ENCODE measurements at places on chromosomes 6 and 20.

DNA sequence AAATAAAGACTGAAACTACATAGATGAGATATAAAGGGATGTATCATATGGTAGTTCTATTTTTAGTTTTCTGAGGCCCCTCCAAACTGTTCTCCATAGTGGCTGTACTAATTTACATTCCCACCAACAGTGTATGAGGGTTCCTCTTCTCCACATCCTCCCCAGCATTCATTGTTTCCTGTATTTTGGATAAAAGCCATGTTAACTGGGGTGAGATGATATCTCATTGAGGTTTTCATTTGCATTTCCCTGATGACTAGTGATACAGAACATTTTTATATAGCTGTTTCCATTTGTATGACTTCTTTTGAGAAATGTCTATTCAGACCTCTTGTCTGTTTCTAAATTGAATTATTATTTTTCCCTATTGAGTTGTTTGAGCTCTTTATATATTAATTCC lies 229.3 kb downstream of the RFPL4B start:
- no peak for DNase-seq

DNA sequence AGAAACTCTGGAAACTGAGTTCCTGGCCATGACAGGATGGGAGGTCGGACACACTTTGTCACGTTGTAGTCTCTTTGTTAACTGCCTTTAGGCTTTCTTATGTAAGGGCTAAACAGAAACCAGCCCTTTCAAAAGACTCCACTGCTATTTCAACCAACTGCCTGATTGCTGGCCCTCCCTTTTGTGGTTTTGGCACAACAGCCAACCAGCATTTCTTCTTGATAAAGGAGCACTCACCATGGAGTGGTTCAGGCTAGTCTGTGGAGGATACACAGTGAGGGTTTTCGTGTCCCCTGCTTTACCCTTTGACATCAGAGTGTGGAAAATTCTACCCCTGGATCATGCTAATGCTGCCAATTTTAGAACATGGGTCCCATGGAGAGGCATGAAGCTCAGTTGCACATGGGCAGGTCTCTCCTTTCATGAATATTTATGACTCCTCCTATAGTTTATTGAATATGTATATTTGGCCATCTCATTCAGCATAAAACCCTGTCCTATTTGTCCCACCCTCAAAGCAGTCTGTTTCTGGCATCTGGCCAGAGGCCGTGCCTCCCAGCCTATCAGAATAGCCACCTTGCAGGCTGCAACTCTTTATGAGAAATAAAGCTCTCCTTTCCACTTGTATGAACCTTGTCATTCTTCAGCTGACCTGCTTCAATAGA lies 148.3 kb downstream of the HS3ST5 start:
- DNase-seq: no peak

DNA sequence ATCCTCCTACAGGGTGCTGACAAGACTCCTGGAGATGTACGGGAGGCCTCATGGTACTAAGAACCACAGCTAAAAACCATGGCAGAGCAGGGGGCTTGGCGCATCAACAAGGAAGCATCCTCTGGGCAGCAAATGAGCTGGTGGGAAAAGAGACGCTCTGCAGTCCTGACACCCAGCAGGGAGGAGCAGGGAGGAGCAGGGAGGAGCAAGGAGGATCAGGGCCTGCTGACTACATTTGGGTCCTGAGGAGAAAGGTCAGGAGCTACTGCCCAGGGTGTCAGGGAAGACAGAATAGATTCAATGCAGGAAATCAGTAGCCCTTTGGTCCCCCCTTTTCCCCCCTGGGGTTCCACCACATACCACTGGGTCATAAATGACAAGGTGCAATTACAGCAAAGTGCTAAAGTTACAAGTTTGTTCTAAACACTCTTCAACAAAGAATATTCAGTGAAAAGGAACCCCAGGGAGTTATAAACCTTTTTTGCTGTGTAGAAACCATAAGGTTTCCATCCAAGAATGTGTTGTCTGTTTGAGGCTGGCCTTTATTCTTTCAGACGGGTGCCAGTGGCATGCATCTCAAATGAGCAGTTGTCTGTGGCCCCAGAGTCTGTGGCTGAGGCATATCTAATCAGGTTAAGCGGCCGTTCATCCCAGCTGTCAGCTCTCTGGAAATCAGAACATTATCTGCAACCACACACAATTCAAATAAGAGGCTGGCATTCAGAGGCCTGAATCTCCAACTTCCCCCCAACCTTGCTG lies 325.0 kb downstream of the CDC5L start:
- DNase-seq: no peak

DNA sequence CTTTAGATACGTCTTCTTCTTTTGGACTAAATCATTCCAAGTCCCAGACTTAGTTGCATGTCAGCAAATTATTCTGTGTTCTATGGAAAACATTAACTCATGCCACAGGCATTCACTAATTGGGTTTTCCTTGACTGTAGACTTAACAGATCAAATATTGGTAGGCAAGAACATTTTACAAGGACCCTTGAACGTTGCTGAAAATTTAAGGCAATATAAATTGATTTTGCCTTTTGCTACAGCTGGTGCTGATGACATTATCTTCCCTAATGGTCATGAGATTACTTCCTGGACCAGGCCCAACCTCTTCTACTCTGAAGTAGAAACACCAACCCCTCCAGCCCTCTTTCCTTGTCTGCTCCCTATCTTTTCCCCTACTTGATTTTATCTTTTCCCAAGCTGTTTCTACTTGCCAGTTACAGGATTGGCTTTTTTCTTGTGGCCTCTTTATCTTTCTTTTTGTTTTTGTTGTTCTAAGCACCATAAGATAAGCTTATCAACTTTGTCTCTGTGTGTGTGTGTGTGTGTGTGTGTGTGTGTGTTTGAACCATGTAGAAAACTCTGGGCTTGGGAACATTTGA lies 514.0 kb upstream of the SOX4 start:
- no peak for DNase-seq

DNA sequence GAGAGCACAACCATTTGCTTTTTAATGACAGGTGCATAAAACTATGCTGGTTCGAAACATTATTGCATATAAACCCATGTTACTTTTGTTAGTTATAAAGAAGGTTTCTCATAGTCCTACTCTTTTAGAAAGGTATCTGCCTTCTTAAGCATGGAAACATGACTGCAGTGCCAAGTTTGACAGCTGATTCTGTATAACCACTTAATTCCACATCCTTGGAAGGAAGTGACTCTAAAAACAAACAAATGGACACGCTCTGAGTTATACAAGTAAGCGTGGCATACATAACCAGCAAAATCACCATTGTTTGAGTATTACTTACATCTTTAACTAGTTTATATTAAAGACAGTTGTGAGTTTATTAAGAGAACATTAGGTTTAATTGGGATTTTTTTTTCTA lies 125.0 kb upstream of the HDGFL1 start:
- DNase-seq: no peak

DNA sequence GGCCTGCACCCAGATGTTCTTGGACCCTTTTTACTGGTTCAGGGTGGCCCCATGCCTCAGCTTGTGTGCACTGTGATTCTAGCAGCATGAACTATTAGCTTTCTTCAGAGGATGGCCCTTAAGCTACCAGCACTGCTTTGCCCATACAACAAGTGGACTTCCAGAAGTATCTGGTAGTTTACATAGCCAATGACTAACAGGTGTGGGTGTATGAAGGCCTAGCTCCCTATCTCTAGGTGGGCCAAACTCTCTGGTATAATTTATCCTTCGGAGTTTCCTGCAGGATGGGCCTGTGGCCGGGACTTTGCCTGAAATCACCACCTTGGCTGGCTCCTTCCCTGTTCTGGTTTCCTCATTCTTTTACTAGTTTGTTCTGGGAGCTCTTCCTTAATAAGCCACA lies 26.1 kb upstream of the JAG1 start:
- no peak for DNase-seq

- no peak for DNase-seq
Measured at GRCh38 chr20:1862663-1863053, 32.5 kb upstream of the SIRPA start.

DNA sequence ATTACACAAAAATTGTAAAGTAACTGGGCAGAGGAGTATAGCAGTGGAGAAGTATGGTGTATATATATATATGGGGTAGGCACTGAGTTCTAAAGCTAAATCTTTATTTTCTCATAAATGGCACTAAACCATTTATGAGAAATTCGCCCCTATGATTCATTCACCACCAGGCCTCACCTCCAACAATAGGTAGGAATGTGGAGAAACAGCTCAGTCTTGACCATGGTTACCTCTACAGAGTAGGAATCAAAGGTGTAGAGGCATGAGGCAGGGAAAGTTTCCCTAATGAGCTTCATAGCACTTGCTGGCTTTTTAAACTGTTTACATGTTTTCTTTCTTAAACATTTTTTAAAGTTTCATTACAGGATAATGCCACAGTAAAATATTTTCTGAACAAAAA lies 36.9 kb upstream of the SUMO4 start:
- no peak for DNase-seq

DNA sequence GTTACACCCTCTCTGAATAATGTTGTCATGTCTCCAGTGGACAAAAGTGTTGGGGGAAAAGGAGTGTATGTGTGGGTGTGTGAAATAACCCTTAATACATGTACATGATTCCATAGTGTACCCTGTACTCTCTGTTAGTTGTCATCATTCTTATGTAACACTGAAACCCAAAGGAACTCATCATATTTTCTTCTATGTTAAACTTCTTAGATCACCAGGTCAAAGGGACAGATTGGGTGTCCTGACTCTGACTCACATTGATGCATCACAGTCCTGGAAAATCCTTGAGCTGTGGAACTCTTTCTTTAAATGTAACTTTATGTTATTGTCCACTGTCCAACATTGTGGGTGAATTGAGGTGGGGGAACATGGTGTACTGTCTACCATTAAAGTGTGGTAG lies 350.5 kb downstream of the DHX35 start:
- DNase-seq: no peak

- no peak for DNase-seq
Measured at GRCh38 chr20:33673410-33674293, 576 bp downstream of the NECAB3 start.

GRCh38 chr6:35342258-35343091 lies at the start of gene PPARD:
Gene PPARD (plus strand): TSS chr6:35342558. CDS start chr6:35411088, 68,530 bp downstream.
- DNase-seq: peak; percentile 89

- DNase-seq: no peak
Measured at GRCh38 chr6:6565069-6565468, 23.5 kb upstream of the LY86 start.

- DNase-seq: no peak
Measured at GRCh38 chr6:25404693-25405169, 125.6 kb downstream of the CARMIL1 start.

DNA sequence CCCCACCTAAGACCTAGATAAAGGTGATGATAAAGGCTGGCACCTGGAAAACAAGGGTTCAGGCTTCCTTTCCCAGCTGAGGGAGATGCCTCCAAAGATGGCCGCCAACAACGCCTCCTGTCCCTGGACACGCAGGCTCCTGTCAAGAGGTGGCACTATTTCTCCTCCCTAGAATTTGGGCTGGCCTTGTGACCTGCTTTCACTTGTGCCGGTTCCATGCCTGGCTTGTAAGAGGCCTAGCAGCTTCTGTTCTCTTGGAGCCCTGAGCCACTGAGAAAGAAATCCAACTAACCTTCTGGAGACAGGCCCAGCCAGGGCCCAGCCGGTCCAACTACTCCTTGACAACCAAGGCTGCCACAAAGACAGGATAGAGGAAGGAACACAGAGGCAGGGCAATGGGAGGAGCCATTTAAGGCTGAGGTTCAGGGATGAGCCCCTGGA lies 60.2 kb upstream of the RALY start:
- peak; percentile 75 for DNase-seq

- DNase-seq: no peak
Measured at GRCh38 chr6:106799031-106799894, 169.9 kb downstream of the QRSL1 start.

GRCh38 chr20:58447511-58448391 lies 58.7 kb downstream of the VAPB start:
- peak; percentile 14 for DNase-seq

DNA sequence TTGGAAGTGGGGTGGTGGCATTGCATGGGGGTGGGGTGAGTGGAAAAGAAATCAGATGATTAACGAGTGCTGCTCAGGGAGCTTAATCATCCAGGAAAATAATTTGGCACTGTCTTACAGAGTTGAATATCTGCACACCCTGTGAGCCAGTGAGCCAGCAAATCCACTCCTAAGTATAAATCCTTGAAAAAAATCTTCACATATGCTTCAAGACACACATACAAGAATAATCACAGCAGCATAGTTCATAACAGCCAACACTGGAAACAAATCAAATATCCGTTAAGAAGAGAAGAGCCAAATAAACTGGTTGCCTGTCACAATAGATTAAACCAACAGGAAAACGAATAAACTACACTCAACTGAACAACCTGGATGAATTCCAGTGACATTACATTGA lies 62.8 kb downstream of the SAMD3 start:
- DNase-seq: no peak

GRCh38 chr6:119791736-119792135 lies 442.2 kb upstream of the MAN1A1 start:
- no peak for DNase-seq

GRCh38 chr20:61599061-61599531 lies 347.0 kb downstream of the CDH4 start:
- no peak for DNase-seq

- DNase-seq: no peak
Measured at GRCh38 chr6:153140299-153140698, 9.2 kb upstream of the RGS17 start.

GRCh38 chr6:158242071-158242606 lies 70.1 kb upstream of the TULP4 start:
- no peak for DNase-seq

- no peak for DNase-seq
Measured at GRCh38 chr6:52077961-52078625, 9.3 kb downstream of the PKHD1 start.

- no peak for DNase-seq
Measured at GRCh38 chr6:106470316-106470715, 109.8 kb downstream of the CRYBG1 start.

- DNase-seq: no peak
Measured at GRCh38 chr6:146787876-146788508, 189.2 kb downstream of the ADGB start.

DNA sequence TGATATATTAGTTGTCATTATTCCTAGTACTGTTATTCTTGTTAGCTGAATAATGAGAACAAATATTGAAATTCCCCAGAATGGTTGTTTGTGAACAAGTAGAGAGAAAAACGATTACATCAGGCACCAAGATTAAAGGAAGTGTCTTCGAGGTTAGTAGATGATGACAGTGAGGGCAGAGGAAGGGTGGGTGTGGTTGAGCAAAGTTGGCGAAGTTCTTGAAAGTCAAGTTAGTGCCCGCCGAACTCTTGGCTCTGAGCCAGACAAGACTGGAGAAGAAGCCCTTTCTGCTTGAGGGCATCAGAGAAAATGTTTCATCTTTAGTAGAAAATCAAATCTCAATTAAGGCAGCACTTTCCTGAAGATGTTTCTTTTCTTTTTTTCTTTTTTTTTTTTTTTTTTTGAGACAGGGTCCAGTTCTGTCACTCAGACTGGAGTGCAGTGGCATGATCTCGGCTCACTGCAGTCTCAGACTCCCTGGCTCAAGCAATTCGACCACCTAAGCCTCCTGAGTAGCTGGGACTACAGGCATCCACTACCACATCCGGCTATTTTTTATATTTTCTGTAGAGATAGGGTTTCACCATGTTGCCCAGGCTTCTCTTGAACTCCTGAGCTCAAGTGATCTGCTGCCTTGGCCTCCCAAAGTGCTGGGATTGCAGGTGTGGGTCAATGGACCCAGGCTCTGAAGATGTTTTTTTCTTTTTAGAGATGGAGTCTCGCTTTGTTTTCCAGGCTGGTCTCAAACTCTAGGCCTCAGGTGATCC lies 77.1 kb downstream of the SGK1 start:
- no peak for DNase-seq

GRCh38 chr6:114364301-114364700 lies 21.5 kb upstream of the HS3ST5 start:
- DNase-seq: peak; percentile 57

All from NCI-H446 (cell line).